ENCODE measurements at places on chromosomes 7 and 10. TPM values are rescaled to one million over a fixed set of nuclear protein-coding genes. Genes with fewer than 3 reads are reported as not detected.

DNA sequence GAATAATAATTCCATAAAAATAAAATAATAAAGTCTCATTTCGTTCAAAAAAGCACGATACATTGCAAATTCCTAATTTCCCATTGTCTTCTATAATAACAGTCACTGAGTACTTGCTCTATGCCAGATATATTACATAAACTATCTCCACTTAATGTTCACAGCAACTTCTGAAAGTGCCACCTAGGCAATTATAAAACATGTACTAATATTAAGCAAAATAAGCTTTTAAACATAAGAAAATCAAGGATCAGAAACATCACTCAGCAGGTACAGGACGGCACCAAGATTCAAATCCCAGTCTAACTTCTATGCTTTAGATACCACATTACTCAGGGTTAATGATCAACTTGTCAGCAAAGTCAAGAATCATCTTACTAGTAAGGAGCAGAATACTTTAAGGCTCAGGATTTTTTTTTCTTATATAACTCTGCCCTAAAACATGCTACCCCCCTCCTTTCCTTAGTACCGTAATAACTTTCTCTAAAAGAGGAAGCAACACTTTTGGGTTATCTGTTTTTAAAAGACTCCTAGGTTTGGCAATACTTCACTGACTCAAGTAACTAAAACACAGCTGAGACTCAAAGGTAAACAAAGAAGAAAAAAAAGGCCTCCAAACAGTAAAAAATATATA, 51.3 kb downstream of the USP6NL start:
- no peaks in the 10 kb centered on the region for H3K36me3 ChIP-seq
- H3K27me3 ChIP-seq: no peaks in the 10 kb centered on the region
- H3K27ac ChIP-seq: no peak overlapping the region
- DNase-seq: no peak

DNA sequence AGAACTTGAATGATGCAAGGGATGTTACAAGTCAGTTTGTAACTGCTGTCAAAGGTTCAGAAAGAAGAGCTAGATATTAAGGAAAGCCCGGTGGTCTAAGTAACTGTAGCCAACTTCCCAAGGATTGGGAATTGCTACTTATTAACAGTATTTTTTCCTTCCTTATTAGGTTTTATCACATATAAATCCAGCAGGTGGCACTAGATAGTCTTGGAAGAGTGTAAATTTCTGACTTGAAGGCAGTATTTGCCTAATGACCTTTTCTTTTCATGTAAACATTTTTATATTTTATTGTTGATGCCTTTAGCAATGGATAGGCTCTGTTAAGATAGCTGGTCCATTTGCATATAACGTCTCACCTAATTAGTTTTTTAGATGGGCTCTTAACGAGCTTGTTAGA, 51.2 kb downstream of the ANLN start:
- H3K27me3 ChIP-seq: no peaks in the 10 kb centered on the region
- no peaks in the 10 kb centered on the region for H3K4me1 ChIP-seq
- H3K27ac ChIP-seq: no peak overlapping the region

- DNase-seq: peak; percentile 98
- peaks cover 26% of the 10 kb centered on the region for H3K4me1 ChIP-seq
- no peaks in the 10 kb centered on the region for H3K36me3 ChIP-seq
- H3K4me3 ChIP-seq: peak overlapping the region; percentile 2
These were observed 42.0 kb downstream of the ZC3HC1 start for GRCh38 chr7:130008941-130009847.

- no peaks in the 10 kb centered on the region for H3K27me3 ChIP-seq
- no peaks in the 10 kb centered on the region for H3K36me3 ChIP-seq
- H3K4me3 ChIP-seq: no peak overlapping the region
- DNase-seq: no peak
These were observed 1012.8 kb downstream of the LRMDA start for GRCh38 chr10:76444034-76444800.

DNA sequence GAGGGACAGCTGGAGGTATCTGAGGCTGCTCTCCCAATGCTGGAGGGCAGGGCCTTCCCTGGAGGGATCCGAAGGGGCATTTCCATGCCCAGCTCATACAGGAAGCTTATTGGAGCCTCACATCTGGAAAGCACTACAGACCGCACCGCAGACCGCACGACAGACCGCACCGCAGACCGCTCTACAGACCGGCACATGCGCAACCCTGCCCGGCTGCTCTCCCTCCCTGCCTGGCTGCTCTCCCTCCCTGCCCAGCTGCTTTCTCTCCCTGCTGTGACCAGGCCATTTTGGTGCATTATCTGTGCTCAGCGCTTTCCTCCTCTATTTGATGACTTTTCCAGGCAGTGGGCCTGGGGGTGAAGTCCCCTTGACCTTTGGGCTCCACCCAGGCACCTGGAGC, 39.6 kb upstream of the EN2 start:
- no peaks in the 10 kb centered on the region for H3K4me1 ChIP-seq
- peaks cover 100% of the 10 kb centered on the region for H3K27me3 ChIP-seq
- no peak for DNase-seq
- H3K4me3 ChIP-seq: no peak overlapping the region

DNA sequence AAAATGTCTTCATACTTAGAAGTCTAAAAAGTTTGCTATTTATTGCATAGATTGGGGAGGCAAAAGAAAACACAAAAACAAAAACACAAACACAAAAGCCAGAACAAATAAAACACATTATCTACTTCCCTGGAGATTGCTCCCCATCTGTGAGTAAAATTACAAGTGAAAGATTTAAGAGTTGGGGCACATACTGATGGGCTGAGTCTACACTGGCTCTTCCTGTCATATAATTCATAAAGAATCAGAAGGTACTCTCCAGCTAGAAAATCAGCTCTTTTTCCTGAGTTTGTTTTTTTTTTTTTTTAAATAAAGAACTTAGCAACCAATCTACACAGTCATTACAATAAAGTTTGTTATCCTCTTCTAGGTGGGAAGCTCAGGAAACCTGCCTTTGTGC, 192.4 kb upstream of the LRRN3 start:
- H3K4me3 ChIP-seq: no peak overlapping the region
- no peak for DNase-seq
- H3K36me3 ChIP-seq: no peaks in the 10 kb centered on the region

DNA sequence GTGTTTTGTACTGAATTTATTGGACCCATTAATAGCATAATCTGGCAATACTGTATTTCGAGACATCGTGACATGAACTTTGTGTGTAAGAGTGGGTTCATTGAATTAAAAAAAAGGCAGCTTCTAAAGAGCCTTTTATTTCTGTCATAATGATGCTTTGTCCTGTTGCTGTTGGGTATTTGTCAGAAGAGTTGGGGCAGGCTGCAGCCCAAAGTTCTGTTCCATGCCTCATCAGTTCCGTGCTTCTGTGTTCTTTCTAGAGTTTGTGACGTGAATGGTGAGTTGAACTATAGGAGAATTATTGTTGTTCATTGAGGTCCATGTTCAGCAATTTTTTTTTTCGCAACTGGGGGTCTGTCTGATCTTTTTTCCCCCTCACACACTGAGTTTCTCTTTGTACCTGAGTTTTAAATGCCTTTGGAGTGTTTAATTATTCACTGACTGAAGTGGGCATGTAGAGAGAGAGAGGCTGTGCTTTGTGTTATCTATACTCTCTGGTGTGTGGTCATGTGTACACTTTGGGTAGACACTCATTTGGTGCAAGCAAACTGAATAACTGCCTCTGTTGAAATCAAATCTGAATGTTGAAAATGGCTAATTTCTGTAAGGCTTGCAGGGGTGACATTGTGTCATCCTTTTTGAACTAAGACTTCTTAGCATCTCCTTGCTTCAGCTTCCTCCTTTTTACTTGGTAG, 69.8 kb downstream of the ADD3 start:
- H3K36me3 ChIP-seq: no peaks in the 10 kb centered on the region
- H3K27me3 ChIP-seq: no peaks in the 10 kb centered on the region
- H3K27ac ChIP-seq: peak overlapping the region; percentile 57
- DNase-seq: no peak
- peak overlapping the region; percentile 2 for H3K4me3 ChIP-seq

DNA sequence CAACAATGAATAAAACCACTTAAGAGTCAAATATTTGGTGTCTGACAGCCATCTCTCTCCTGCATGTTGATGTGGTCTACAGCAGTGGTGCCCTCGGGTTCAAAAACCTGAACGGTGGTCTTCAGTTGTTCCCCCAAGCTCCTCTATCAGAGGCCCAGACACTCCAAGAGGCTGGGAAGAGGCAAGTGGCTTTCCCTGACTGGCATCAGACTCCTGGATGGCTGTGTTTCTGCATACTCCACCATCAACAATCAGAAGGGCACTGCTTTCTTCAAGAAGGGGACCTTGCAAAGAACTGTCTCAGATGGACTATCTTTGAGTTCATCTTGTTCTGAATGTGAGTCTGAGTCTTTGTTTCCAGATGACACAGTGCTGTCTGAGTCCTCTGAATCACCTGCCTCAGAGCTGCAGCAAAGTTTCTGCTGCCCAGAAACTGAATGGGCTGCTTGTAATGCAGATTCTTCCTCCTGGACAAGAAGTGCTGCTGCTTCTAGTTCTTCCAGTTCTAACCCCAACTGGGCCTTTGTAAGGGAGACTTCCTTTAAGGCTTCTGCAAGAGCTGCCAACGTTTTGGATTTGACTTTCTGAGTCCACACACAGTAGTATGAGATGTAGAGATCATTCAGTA, 5.9 kb upstream of the SGMS1 start:
- H3K36me3 ChIP-seq: no peaks in the 10 kb centered on the region
- H3K4me3 ChIP-seq: no peak overlapping the region
- H3K27me3 ChIP-seq: no peaks in the 10 kb centered on the region
- no peak overlapping the region for H3K27ac ChIP-seq
- no peak for DNase-seq

- H3K4me3 ChIP-seq: no peak overlapping the region
- H3K27ac ChIP-seq: no peak overlapping the region
- H3K27me3 ChIP-seq: no peaks in the 10 kb centered on the region
- no peaks in the 10 kb centered on the region for H3K4me1 ChIP-seq
- DNase-seq: no peak
These were observed 29.2 kb downstream of the STK17A start for GRCh38 chr7:43612128-43612527.

DNA sequence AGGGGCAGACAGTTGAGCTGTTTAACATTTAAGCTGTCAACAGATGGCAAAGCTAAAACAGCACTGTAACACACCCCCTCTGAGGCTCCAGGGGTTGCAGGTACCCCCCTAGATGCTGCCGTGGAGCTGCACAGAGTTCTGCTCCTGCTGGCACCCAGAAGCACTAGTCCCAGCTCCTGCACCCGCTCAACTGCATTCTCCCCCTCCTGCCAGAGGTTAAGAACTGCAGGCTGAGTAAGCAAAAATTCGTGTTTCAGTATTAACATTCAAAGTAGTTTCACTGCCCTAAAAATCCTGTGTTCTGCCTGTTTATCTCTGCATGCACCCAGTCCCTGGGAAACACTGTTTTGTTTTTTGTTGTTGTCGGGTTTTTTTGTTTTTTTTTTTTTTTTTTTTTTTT, 790.8 kb upstream of the KCND2 start:
- no peak overlapping the region for H3K27ac ChIP-seq
- no peaks in the 10 kb centered on the region for H3K4me1 ChIP-seq
- DNase-seq: no peak
- H3K4me3 ChIP-seq: no peak overlapping the region

GRCh38 chr7:32942415-32943251, 14.6 kb upstream of the FKBP9 start:
- peak overlapping the region; percentile 78 for H3K4me3 ChIP-seq
- H3K4me1 ChIP-seq: peaks cover 10% of the 10 kb centered on the region
- H3K27me3 ChIP-seq: no peaks in the 10 kb centered on the region

GRCh38 chr7:146661435-146661834, 544.8 kb downstream of the CNTNAP2 start:
- no peak overlapping the region for H3K27ac ChIP-seq
- DNase-seq: no peak
- no peak overlapping the region for H3K4me3 ChIP-seq
- no peaks in the 10 kb centered on the region for H3K27me3 ChIP-seq

DNA sequence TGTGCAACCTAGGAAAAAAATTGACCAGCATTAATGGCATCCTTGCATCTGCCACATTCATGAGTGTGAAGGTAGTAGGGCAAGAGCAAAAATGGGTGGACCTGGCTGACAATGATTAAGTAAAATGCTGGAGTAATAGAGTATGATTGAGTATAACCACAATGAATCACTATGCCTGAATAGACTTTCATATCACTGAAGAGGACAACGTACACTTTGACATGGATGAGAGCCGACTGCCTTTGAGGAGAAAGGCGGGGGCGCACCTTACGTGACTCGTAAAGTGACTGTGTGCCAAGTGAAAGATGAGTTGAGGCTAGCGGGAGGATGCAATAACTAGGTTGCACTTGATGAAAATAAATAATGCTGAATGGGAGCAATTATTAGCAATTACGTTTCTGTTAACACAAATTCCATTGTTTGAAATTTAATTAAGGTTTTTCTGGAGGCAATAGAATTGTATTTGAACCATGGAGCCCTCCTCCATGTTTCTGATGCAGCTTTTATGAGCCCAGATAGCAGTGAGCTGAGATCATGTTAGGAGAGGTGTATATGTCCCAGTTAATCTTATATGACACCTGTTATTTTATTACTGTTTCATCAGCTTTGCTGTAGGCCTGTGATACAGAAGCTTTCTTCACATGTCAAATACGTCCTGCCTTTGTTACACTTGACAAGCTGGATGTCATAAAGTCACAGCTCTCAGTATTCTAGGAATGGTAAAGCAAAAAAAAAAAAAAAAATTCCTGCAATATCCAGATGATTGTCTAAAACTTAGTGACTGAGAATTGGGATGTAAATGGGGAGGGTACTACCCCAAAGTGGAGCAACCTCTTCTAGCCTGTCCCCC, 596.5 kb downstream of the NXPH1 start:
- no peak for DNase-seq
- no peak overlapping the region for H3K4me3 ChIP-seq
- no peak overlapping the region for H3K27ac ChIP-seq
- H3K36me3 ChIP-seq: no peaks in the 10 kb centered on the region
- H3K27me3 ChIP-seq: peaks cover 8% of the 10 kb centered on the region

Gene SCRN1
- 94.4 TPM for total RNA-seq

Gene C10orf62
- total RNA-seq: 0.45 TPM

Gene OPN4
- total RNA-seq: 0.23 TPM

Gene TACC2
- total RNA-seq: 19.6 TPM

Gene EGR2
- 0.53 TPM for total RNA-seq

Gene PODXL
- 57.5 TPM for total RNA-seq

Gene RBAK
- total RNA-seq: 12.4 TPM

Gene ZNF117
- 7.3 TPM for total RNA-seq

Gene ARMC10
- total RNA-seq: 53.3 TPM

Gene C1QL3
- total RNA-seq: not detected

Gene GRB10
- 55.8 TPM for total RNA-seq

Gene ZPBP
- not detected for total RNA-seq

All from PC-9 (cell line).